ENCODE measurements at places on chromosomes 11 and 22.

DNA sequence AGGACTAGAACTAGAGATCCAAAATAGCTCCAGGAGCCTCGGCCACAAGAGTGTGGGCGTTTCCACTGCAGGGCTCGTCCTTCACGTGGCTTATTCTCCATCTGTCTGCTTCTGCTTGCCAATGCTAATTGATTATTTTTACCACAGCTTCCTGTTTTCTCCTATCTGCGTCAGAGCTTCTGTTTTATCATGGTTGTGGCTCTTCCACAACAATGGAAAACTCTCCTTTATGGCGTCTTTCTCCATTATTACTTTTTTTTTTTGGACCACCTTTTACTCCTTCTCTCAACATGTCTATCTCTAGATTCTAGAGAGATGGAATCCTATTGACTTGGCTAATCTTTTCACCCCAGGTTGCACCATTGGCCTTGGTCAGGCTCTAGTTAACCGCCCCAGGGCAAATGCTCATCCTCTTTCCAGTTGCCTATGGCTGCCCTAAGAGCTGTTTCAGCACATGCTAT, 25.9 kb downstream of the CAT start:
- no peak for DNase-seq

GRCh38 chr22:44885806-44886360, 123.9 kb downstream of the PHF21B start:
- DNase-seq: peak; percentile 51

DNA sequence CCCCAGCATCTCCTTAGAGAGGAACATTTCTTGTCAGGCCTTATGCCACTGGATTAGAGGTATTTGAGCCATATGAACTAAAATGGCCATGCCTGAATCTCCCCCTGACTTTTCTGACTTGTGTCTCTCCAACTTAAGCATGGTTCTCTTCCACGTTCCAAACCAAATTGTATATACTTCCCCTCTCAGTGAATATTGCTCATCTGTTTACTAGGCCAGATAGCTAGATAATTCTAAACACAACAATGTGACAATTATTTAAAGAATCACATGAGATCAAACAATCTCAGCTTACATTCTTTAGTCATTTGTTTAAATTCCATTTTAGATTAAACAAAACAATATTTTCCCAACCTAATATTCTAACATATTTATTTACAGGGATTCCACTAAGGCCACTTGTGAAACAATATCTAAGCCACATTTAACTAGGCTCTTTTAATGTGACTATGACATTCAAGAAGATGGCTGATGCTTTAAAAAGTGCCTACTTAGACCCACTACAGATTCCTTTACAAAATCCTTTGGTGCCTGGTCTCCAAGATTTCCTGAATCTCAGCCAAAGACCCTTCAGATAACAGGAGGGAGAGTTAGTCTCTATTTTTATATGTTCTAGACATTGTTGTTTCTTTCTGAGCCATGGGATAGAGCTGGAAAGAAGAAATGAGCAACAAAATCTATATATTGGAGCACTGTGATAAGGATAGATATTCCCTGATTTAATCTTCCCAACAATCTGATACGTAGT, 105.7 kb downstream of the CADM1 start:
- no peak for DNase-seq

DNA sequence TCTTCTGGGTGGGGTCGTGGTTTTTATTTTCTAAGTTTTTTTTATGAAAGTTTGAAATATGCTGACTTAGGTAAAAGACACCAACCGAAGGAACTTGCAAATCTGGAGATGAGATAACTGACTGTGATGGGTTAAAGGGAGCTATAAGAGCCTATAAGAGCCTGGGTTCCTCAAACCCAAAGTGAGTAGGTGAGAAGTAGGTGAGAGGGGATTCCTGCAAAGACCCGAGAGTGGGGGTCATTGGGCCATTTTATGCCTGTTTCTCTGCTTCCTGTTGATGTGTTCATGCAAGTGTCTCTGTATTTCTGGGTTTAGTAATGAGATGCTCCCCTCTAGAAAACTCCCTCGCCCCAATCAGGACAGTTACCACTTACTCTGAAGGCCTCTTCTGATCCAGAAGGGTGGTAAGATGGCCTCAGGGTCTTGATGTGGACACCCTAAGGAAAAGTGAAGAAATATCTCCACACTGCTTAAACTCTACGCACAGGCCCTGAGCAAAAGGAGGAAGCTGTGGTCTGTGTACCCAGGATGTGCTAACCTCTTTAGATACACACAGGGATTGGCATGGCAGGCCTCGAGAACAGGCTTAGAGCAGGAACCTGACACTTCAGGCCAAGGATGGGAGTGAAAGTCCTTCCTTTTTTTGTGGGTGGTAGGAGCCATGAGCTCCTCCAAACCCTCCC, 1.8 kb downstream of the FLI1 start:
- DNase-seq: peak; percentile 13

GRCh38 chr22:44862981-44863860, 110.8 kb downstream of the ARHGAP8 start:
- no peak for DNase-seq

GRCh38 chr11:870127-870413, 27.4 kb downstream of the TSPAN4 start:
- peak; percentile 56 for DNase-seq

DNA sequence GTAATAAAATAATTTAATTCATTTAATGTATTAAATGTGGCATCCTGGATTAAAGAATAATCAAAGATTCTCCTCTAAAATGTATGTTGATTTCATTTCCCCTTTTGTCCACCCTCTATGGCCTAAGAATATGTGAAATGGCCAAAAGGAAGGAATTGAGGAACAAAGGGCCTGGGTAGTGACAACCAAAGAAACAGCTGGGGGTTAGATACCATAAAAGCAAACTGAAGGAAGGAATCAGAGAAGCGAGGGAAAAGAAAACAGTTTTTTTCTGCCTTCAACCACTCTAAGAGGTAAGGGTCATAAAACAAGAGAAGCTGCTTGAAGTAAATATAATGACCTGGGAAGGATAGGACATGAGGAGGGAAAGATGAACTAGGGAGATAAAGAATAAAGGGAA, 139.3 kb downstream of the FAM76B start:
- DNase-seq: no peak

- no peak for DNase-seq
These were observed 15.1 kb upstream of the LGR4 start for GRCh38 chr11:27487706-27488105.

DNA sequence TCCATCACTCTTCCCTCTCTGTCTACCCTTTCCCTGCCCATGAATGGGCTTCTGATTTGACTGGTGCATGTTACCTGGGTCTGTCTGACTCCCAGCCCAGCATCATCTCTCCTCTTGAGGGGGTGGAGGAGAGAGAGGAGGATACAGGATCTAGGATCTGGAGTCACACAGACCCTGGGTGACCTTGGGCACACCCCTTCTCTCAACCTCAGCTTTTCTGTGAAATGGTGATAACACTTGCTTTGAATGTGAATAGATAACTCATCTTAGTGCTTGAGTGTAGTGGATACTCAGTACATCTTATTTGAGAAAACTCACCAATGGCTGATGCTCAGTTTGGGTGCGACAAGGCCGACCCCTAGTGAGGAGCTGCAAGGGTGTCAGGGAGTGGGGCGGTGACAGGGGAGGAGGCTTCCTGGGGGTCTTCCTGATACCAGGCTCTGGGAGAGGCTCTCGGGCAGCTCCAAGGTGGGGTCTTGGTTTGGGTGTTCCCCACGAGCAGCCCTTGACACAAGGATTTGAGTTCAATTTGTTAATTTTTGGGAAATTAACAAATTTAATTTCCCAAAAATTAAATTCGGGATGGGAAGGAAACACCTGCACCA, 9.0 kb downstream of the INCENP start:
- DNase-seq: no peak

GRCh38 chr11:44808053-44808753, 81.4 kb downstream of the TSPAN18 start:
- no peak for DNase-seq

GRCh38 chr22:41564563-41564962, 3.8 kb downstream of the CSDC2 start:
- DNase-seq: peak; percentile 23

GRCh38 chr11:118705791-118706545, 26.5 kb upstream of the TREH start:
- DNase-seq: no peak

GRCh38 chr22:39598017-39598965, 27.7 kb downstream of the CACNA1I start:
- DNase-seq: peak; percentile 86

DNA sequence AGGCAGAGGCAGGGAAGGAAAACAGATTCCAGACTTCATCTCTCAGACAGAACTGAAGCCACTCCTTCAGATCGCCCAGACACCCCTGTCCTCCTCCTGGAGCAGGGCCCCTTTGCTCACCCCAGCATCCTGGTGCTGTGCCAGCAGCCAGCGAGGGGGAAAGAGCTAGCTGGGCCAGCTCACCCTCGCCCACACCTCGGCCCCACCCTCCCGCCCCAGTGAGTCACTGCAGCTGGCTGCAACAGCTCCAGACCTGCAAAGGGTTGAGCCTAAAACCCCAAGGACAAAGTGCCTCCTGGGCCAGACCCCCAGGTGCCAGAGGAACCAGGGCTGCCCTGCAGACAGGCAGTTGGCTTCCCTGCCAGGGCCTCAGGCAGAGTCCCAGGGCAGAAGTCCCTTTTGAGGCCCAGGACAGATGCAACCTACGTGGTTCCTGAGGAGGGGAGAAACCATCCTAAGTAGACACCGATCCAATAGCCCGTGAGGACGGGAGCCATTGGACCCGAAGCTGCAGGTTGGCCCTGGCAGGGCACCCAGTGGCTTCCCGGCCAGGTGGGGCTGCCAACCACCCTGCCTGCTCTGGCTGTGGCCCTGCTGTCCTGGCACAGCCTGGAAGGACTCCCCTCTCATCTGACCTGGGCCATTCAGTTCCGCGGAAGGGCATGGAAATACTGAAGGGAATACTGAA, 7.2 kb downstream of the AHNAK start:
- DNase-seq: peak; percentile 86

DNA sequence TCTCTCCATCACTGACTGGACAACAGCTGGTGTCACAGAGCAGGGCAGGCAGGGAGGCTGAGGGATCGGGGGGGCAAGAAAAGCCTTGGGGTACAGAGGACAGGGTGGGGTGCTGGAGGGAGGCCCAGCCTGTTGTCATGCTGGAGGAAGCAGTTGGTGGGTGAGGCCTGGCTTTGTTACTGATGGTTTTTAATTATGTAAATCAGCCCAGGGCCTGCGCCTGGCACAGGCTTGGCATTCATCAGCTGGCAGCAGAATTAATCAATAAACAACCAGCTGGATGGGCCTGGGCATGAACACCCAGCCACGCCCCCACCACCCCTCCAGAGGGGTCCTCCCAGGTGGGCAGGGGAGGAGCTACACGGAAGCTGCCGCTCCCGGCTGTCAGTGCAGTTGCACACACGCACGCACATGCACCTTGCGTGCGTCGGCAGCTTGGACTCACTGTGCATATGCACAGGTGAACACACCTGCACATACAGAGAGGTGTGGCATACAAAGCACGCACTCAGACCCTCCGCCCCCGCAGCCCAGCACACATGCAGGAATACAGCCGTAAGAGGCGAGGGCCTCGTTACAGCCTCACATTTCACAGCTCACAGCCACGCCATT, 21.3 kb upstream of the ELFN2 start:
- no peak for DNase-seq
